ENCODE measurements at places on chromosomes 5 and 9.
A peak's percentile ranks its signal among the peaks of the same experiment; 100 is the strongest.

GRCh38 chr9:38344566-38345324, 47.8 kb upstream of the ALDH1B1 start:
- no peak for DNase-seq

DNA sequence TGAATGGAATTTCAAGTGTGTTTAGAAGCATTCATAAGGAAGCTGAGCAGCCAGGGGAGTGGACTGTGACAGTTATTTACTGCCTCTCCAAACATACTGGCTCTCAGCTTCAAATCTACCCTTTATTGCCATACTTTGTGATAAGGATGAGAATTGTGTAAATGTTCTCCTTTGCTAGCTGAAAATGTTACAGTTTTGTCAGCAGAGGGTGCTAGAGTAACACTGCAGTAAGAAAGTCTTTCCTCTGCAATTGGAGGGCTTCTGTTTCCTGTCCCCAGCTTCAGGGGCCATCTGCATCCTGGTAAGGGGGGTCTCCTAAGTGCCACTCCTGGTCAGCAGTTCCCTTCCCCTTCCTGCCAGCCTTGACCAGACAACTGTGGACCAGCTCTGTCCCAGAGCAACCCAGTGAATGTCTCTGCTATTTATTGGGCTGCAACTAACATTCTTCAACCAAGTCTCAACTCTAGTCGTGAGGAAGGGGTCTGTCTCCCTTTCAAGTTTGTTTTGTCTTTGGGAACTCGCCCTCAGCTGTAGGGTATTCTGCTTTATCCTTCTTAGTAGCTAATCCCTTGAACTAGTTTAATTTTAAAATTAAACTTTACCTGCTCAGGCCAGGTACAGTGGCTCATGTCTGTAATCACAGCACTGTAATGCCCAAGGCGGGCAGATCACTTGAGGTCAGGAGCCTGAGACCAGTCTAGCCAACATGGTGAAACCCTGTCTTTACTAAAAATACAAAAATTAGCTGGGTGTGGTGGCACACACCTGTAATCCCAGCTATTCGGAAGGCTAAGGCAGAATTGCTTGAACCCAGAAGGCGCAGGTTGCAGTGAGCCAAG, 45.3 kb downstream of the RAPGEF6 start:
- DNase-seq, result peak; percentile 63

DNA sequence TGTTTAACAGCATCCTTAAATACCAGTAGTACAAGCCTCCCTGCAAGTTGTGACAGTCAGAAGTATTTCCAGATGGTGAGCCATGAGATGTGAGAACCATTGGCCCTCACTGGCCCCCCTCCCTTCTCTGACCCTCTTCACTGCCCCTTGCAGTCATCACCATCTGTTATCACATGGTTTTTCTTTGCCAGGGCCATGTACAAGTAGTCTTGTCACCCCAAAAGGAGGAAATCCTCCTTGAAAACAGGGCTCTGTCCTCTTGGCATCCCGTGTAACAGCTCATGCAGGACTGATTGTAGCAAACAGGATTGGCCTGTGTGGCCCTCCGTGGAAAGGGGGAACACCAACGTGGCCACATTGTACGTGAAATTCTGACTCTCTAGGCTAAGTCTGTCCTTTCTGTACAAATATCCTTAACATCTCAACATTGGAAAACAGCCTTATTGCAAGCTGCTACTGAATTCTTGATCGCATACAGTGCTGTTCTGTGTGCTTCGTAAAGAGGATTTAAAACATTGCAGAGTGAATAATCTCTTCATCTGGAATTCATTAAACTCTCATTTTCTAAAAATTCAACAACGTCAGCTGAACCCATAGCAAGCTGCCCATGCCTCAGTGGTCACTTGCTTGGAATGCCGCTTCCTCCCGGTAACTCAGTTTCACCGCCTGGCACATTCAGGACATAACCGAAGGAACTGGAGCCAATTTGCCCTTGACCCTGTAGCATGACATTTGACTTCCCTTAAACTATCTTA, 171.7 kb downstream of the ATPSCKMT start:
- peak; percentile 44 for DNase-seq

- DNase-seq, result no peak
Measured at GRCh38 chr5:35091704-35092103, 44.0 kb upstream of the AGXT2 start.

GRCh38 chr5:123174916-123175481, 86.0 kb downstream of the PRDM6 start:
- DNase-seq, result no peak

GRCh38 chr5:157464519-157465171, 4.6 kb downstream of the NIPAL4 start:
- DNase-seq, result peak; percentile 54

DNA sequence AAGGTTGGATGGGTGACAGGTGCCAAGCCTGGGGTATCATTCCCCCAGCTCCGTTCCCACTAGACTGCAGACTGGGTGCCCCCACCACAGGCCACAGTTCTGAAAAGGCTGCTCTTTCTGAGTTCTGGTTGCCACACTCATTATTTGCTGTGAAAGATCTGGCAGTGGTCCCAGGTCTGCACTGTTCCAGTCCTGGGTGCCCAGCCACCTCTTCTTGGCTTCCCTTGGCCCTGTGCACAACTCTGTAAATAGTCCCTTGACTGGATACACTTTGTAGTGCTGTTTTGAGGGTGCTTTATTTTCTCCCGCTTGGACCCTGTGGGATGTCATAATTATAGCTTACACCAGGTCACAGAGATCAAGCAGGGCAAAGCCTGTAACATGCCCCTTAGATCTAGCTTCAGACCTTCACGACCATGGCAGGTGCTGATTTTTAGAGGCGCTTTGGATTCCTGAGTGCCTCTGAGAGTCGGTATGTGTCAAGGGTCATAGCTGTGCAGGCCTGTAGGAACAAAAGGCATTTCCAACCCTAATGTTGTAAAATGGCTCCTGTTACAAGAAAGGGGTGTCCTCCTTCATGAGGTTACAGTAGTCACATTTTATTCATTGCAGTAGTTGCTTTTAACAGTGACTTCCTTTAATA, 344.9 kb downstream of the ICE1 start:
- DNase-seq, result no peak

- no peak for DNase-seq
Measured at GRCh38 chr9:35397216-35397698, 92.7 kb upstream of the RUSC2 start.

DNA sequence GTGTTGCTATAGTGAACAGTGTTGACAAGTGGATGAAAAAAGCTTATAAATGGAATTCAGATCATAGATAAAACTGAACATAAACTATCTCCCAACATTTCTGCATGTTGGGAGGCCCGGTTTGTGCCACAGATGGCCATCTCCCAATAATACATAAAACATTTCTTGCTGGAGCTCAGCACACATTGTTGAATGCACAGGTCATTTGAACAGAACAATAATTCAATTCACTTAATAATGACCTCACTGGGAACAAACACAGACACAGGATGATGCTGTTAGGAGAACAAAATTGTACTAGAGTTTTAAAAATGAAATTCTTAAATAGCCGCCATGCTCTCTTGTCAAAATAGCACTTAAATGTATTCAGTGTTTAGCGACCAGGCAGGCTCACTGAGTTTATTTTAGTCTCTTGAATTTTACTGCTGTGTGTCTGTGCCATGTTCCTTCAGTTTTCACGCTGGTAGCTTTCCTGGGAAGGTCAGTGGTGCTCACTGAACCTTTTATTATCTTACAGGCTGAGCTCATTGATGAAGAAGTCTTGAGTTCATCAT, 85.0 kb upstream of the SSBP2 start:
- no peak for DNase-seq

DNA sequence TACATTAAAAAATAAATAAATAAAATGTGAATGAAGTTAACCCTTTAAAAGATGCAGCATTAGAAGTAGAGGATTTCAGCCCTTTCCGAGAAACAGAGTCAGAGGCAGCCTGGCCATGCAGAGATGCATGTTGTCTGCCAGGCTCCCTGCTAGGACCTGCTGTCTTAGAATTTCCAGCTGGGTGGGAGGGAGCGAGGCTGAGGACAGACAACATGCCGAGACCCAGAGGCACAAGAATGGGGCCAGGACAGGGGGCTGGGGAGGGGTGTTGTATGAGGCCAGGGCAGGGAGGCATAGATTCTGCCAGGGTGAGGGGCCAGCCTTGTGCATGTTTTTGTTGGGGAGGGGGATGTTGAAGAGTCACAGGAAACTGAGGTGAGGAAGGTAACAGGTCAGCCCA, 68.6 kb upstream of the NEURL1B start:
- no peak for DNase-seq

DNA sequence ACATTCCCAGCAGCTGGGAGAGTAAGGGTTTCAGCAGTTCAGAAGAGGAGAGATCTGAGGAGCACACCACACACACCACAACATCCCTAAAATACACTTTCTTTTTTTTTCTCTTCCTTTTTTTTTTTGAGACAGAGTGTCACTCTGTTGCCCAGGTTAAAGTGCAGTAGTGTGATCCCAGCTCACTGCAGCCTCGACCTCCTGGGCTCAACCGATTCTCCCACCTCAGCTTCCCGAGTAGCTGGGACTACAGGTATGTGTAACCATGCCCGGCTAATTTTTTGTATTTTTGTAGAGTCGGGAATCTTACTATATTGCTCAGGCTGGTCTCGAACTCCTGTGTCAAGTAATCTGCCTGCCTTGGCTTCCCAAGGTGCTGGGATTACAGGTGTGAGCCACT, 9.7 kb upstream of the UBAP1 start:
- no peak for DNase-seq

- DNase-seq, result no peak
Measured at GRCh38 chr5:157213527-157214243, 33.0 kb downstream of the ITK start.

- DNase-seq, result no peak
Measured at GRCh38 chr5:107402434-107403227, 268.1 kb downstream of the EFNA5 start.

- DNase-seq, result no peak
Measured at GRCh38 chr9:25681266-25681665, 3.0 kb upstream of the TUSC1 start.

DNA sequence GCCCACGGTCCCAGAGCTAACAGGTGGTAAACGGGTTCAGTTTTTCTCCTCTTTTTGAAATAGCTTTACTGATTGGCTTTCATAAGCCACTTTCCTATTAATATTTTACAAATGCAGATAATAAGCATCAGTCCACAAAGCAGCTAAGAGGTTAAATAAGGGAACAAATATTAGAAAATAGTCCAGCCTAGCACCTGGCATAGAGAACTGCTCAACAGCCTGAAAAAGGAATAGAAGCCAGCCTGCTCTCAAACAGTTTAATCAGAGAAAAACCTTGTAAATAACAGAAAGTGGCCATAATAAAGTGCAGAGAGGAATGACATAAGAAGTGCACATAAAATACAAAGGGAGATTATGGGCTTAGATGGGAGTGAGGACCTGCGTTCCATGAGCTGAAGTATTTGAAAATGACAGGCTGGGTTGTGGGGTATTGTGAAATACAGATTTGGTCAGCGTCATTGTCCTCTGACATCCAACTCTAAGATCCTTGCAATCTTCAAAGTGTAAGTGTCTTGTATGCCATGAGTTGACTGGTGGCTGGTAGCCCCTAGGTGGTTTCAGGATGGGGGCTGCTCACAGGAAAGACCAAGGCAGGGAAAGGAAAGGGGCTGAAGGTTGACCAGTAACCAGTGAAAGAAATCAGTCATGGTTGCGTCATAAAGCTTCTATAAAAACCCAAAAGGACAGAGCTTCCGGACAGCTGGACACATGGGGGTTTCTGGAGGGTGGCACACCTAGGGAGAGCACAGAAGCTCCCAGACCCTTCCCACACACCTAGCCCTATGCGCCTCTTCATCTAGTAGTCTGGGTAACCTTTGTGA, 32.4 kb downstream of the MYO10 start:
- peak; percentile 77 for DNase-seq

DNA sequence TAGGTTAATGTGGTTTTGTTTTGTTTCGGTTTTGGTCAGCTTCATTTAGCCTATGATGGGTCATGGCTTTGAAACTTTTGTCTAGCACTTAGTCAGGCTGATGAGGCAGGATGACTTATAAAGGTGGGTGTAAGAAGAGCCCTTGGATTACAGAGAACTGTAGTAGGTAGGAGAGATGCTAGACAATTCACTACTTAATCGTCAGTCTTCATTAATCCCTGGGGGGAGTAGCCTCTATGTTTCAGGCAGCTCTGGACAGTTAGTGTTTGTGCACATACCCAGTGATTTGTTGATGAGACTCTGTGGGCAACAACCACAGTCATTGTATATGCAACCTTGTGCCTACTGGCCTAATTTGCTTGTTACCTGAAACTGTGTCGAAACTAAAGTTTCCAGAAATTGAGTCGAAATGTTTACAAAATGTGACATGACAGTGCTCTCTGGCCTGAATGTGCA, 113.3 kb downstream of the MTREX start:
- no peak for DNase-seq

DNA sequence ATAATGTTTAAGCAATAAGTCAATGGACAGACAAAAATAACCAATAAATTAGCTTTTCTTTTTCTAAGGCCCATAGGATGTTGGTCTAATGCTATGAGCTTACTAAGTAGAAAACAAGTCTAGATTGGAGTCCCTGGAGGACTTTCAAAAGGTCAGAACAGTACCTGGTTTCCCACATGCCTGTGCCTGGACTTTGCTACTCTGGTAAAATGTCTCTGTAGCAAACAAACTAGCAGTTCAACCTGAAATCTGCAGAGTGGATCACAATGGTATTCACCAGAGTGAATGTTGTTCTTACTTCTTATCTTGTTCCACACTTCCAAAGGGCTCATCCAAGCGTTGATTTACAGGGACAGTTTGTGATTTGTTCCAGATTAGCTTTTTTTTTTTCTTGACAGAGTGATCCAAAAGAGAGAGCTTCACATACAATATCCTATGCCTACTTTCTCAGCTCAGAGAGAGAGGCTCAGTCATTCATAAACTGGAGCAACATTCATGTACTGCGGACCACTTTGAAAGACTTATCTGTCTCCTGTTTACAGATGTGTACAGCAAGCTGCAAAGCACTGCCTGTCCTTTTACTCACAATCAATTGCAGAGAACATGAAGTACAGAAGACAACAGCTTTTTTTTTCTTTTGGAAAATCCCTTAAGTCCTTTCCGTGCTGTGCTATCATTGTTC, 466.1 kb downstream of the SPATA31D1 start:
- no peak for DNase-seq

GRCh38 chr5:170892196-170892595, 30.4 kb downstream of the RANBP17 start:
- no peak for DNase-seq

DNA sequence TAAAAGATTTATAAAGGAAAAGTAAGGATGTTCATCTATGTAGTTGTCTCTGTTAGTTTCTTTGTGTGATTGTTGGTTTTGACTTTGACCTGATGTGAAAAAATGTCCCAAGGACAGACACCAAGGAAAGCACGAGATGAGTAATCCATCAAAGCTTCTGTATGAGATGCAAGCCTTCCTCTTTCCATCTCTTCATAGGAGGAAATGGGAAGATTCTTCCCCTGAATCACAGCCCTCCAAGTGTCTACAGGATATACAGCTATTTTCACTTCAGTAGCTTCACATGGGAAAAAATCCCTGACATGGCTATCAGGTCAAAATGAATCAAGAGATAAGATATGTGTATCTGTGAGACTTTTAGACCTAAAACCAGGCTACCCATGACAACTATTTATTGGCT, 29.0 kb upstream of the CEMIP2 start:
- DNase-seq, result no peak

- DNase-seq, result no peak
Measured at GRCh38 chr5:147699496-147700088, 82.9 kb downstream of the JAKMIP2 start.

Measured in trophoblast cell (in vitro differentiated cells and primary cell).